ENCODE measurements at places on chromosomes 16 and 17.

GRCh38 chr16:48182979-48183537 lies 27.3 kb upstream of the ABCC12 start:
- no peak for DNase-seq

- no peak for DNase-seq
Observed at GRCh38 chr17:31549121-31549524, 157.6 kb downstream of the RAB11FIP4 start.

GRCh38 chr17:77312786-77313599 lies 172.2 kb downstream of the SEC14L1 start:
- no peak for DNase-seq

- DNase-seq: no peak
Observed at GRCh38 chr17:83190004-83190385, 110.6 kb downstream of the METRNL start.

GRCh38 chr17:14797801-14798200 lies 467.3 kb downstream of the PMP22 start:
- no peak for DNase-seq

DNA sequence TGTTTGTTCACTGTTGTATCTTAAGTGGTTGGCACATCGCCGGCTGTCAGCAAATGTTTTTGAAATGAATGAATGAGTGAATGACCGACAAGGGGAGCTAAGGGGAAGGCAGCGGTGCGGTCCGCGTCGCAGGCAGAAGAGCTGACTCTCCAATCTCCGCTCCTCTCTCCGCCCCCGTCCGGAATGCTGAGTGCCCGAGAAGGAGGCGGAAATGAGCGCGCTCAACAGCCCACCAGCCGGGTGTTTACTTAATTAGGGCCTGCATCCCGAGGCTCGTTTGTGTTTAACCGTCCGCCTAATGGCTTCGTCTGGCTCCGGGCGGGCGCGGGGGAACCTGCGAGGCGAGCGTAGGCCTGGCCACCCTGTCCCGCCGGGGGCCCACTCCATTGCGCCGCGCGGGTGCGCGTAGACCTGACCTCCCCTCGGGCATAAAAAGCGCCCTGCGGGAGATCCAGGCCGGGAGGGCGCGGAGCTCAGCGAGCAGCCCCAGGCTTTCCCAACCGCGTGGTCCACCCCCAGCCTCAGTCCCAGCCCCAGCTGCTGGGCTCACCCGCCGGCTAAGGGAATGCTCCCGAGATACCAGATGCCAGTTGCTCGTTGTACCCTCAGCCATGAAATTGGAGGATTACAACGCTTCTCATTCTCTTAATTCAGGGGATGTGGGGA lies 2.5 kb upstream of the CDH3 start:
- no peak for DNase-seq

DNA sequence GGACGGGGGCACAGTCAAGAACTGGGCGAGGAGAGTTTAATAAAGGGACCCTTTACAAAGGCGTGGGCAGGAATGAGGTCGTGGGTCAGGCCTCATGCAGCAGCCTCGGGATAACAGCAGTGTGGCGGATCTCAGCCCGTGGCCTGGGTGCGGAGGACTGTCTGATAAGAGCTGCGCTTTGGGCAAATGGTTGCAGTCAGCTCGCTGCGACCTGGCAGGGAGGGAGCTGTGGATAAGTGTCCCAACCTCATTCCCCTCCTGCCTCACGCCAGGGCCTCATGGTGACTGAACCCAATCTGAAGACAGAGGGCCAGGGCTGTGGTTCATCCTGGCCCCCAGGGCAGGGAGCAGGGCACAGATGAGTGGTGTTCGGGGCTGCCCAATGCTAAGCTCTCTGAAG lies 13.6 kb downstream of the SMTNL2 start:
- DNase-seq: no peak

GRCh38 chr16:87552072-87552718 lies 50.1 kb upstream of the JPH3 start:
- no peak for DNase-seq

DNA sequence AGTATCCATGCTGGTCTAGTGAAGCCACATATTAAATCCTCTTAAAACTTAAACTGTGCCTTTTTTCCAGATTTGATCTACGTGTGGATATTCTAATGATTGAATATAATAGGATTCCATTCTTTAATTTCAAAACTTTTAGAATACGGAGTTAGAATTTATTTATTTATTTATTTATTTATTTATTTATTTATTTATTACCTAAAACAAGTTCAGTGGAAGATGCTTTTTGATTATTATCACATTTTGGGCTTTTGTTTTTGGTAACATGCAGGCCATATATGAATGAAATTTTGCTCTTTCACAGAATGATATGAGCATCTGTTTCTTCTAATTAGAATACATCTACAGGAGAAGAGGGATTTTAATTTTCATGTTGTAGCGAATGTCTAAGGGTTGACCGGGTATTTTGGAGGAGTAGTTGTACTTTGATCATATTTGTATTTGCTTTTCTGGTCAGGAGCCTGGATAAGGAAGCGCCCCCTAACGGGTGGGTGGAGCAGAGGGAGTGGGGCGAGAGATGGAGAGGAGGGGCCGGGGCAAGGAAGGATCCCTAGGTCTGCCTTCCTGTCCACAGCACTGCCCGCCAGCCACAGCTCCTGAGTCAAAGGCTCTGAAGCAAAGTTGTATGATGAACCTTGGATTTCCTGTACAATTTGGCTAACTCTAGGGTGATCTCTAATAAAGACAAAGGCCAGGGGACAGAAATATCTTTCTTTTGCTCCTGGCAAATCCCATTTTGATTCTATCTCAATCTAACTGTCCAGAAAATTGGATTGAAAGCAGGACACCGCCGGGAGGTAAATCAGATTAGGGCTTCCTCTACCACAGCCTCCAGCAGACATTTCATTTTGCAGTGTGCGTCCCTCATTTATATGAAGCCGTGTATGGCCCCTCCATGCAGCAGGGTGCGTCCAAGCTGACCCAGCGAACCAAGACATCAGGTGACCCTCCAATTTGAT lies 149.1 kb downstream of the PRKCA start:
- DNase-seq: no peak

DNA sequence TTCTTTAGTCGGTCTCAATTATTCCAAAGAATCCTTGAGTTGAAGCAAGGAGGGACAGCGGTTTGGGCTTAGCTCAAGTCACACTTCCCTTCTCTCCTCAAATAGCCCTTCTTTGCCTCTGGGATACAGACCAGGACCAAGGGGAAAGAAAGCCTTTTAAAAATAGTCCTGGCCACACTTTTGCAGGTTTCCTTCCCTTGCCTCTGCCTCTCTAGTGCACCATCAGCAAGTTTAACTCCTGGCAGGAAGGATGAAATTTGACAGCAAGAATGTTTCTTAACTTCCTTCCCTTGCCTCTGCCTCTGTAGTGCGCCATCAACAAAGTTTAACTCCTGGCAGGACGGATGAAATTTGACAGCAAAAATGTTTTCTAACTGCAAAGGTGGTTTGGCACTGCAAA lies 7.2 kb upstream of the G6PC1 start:
- no peak for DNase-seq

- no peak for DNase-seq
Observed at GRCh38 chr16:17104654-17105053, 366.1 kb downstream of the XYLT1 start.

DNA sequence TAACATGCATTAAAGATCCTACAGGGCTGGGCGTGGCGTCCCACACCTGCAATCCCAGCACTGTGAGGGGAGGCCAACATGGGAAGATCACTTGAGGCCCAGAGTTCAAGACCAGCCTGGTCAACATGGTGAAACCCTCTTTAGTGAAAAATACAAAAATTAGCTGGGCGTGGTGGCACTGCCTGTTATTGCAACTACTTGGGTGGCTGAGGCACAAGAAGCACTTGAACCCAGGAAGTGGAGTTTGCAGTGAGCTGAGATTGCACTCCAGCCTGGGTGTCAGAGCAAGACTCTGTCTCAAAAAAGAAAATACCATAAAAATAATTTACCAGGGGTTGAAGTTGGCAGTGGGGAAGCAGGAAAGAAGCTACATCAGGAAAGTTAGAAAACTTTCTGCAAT lies 12.9 kb downstream of the TXNDC11 start:
- no peak for DNase-seq

GRCh38 chr17:76914937-76915336 lies 46.7 kb downstream of the MGAT5B start:
- no peak for DNase-seq

GRCh38 chr16:66169817-66170216 lies 196.7 kb upstream of the CDH5 start:
- no peak for DNase-seq

DNA sequence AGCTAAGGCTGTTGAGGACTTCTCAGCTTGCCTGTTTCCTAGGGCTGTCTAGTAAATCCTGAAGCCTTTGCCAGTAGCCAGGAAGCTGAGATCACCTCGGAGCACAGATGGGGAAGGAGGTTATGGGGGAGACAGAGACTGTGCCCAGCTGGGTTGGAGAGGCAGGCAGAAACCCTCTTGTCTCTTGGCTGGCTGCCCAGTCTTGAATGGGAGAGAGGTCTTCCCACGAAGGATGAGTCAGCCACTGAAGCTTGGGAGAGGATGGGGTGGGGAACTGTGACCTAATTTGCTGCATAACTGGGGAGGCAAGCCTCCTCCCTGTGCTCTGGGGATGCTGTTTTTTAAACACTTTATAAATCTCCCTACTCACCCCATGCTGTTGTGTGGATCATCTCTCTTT lies 69.8 kb downstream of the SHISA9 start:
- DNase-seq: no peak

DNA sequence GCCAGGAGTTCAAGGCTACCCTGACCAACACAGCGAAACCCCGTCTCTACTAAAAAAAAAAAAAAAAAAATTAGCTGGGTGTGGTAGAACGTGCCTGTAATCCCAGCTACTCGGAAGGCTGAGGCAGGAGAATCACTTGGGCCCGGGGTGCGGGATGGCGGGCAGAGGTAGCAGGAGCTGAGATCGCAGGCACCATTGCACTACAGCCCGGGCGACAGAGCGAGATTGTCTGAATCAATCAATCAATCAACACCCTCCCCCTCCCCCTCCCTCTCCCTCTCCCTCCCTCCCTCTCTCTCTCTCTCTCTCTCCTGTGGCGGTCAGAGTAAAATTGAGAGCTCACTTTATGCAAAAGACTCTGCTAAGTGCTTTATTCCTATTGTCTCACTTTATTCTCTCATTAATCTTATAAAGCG lies 1.2 kb downstream of the HSDL1 start:
- no peak for DNase-seq

- DNase-seq: no peak
Observed at GRCh38 chr17:6162892-6163291, 92.7 kb downstream of the WSCD1 start.

DNA sequence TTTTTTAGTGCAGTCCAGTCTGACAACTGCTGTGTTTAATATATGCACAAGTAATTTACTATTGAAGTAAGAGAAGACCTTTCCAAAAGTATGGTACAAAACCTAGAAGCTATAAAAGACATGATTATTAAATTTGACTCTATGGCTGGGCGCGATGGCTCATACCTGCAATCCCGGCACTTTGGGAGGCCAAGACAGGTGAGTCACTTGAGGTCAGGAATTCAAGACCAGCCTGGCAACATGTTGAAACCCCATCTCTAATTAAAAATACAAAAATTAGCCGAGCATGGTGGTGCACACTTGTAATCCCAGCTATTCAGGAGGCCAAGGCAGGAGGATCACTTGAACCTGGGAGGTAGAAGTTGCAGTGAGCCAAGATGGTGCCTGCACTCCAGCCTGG lies 41.4 kb upstream of the VWA3A start:
- DNase-seq: no peak

DNA sequence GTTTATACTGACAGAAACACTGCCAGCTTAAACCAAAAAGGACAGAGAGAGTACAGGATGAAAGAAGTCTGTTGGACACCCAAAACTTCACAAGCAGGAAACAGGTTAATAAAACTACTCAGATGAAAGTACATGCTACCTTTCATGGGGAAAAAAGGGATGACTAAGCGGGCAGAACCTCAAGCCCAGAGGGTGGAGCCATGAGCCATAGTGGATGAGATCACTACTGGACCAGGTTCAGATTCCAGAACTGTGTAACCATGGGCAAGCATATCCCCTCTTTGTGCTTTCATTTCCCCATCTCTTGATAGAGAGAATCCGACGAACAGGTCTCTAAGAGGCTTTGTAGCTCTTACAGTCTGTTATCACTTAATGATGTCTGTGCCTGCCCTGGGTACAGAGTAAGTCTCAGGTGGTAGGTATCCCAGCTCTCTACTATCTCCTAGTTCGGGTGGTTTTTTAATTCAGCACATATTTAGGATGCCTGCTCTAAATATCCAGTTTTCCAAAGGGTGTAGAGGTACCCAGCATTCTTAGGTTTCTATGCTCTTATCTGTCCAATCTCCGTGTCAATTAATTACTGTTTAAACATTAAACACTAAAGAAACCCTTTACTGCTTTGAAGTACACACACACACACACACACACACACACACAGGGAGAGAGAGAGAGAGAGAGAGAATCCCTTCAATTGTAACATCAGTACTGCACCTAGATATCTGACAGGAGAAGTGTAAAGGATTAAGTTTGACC lies 206.7 kb downstream of the ZNF423 start:
- no peak for DNase-seq

GRCh38 chr17:18226284-18226945 lies 980 bp downstream of the LLGL1 start:
- no peak for DNase-seq

- no peak for DNase-seq
Observed at GRCh38 chr16:58409316-58409973, 17.2 kb downstream of the GINS3 start.

DNA sequence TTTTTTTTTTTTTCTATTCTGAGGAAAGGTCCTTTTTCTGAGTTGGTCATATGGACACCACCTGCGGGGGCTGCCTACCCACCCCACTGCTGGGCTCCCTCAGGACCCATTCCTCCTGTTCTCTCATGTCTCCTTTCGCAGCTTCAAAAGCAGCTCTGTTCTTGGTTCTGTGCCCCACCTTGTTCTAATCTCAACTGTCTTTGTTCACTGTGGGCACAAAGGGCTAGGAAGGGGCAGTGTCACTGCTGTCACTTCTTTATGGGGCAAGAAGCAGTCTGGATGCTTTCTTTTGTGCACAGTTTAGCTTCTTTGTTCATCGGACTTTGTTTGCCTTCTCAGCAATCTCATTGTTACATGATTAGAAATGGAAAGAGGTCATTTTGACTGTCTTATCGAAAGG lies 7.1 kb downstream of the GOSR2 start:
- no peak for DNase-seq

DNA sequence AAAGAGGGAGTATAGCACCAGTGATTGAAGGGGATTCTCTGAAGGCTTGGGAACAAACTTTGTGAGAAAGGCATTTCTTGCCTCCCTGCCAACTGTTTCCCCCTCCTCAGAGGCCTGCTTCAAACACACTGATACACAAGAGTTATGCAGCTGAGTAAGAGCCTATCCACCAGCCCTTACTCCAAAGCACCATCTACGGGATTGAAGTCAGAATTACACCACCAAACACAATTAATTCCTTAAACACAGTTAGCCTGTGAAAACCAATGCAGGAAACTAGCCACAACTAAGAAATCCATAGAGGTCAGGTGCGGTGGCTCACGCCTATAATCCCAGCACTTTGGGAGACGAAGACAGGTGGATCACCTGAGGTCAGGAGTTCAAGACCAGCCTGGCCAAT lies 138.3 kb downstream of the SHCBP1 start:
- no peak for DNase-seq

- DNase-seq: peak; percentile 89
Observed at GRCh38 chr16:2682209-2683021, at the start of gene KCTD5. Gene KCTD5, plus strand, starts transcription at chr16:2682523. Its CDS starts 26 bp downstream, at chr16:2682549.
